Hepatocyte (in vitro differentiated cells): ENCODE measurements at places on chromosomes 5 and 9. TPM values are rescaled to one million over a fixed set of nuclear protein-coding genes. Genes with fewer than 3 reads are reported as not detected.

The RNF183 gene
- 0.43 and 3.9 TPM in 2 replicates for total RNA-seq

The PCDHGA2 gene
- 0.08 TPM in 1 of 2 replicates, not detected in the other for total RNA-seq

The TPM2 gene
- total RNA-seq: 98.7 and 106 TPM in 2 replicates

The SV2C gene
- under 0.01 and 0.12 TPM in 2 replicates for total RNA-seq

The PCDHA13 gene
- 4.1 and 4.3 TPM in 2 replicates for total RNA-seq

The INSL6 gene
- total RNA-seq: not detected in 2 replicates

The SYK gene
- total RNA-seq: 3.6 and 4.9 TPM in 2 replicates

The MBLAC2 gene
- total RNA-seq: 6.8 and 7.6 TPM in 2 replicates

The PHAX gene
- total RNA-seq: 59.4 and 65.0 TPM in 2 replicates

The MOB3B gene
- total RNA-seq: 13.3 and 14.1 TPM in 2 replicates

The SMIM33 gene
- not detected in 2 replicates for total RNA-seq
